Hippocampal formation (tissue), 2 donors: ENCODE measurements at places on chromosomes 1 and 21.

GRCh38 chr1:32111040-32111623, 3.3 kb downstream of the KPNA6 start:
- no peak for DNase-seq

- DNase-seq = no peak
Measured at GRCh38 chr1:88537787-88538186, 146.3 kb upstream of the PKN2 start.

DNA sequence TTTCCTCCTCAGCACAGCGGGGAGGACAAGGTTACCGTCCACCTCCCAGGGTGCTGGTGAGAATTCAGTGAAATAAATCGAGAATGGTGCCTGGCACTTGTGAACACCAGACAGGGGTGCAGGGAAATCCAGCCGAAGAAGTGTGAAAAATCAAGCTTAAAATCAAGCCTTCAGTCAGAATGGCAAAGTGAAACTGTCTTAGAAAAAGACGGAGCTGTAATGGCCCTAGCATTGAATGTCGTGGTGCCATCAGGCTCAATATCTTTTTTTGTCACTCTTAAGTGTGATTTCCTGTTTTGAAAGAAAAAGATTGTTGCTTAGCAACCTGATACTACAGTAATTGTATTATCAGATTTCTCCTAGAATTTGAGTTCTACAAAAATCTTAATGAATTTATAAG, 22.1 kb downstream of the EDARADD start:
- no peak for DNase-seq

DNA sequence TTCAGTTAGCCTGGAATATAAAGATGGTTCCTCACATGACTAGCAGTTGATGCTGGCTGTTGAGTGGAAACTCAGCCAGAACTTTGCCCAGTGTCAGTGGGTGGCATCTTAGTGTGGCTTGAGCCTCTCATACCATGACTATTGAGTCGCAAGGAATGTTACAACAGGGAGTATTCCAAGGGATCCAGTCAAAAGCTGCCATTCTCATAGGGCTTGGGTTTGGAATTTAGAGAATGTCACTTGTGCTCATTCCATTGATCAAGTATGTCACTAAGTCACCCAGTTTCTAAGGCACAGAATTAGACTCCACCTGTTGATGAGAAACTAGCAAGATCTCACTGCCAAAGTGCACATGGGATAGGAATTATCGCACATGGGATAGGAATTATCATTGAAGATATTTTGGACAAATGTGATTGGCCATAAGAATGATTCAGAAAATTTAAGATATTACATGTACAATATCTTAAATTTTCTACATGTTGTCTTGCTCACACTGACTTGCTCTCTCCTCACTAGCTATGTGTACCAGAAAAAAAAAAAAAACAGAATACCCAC, 1290.7 kb upstream of the ADGRL2 start:
- no peak for DNase-seq

- DNase-seq = no peak
Measured at GRCh38 chr1:18302788-18303413, 177.8 kb upstream of the KLHDC7A start.

GRCh38 chr1:61255358-61255703, 173.0 kb downstream of the NFIA start:
- DNase-seq = no peak

GRCh38 chr1:172212124-172212523, 208.4 kb upstream of the C1orf105 start:
- no peak for DNase-seq

DNA sequence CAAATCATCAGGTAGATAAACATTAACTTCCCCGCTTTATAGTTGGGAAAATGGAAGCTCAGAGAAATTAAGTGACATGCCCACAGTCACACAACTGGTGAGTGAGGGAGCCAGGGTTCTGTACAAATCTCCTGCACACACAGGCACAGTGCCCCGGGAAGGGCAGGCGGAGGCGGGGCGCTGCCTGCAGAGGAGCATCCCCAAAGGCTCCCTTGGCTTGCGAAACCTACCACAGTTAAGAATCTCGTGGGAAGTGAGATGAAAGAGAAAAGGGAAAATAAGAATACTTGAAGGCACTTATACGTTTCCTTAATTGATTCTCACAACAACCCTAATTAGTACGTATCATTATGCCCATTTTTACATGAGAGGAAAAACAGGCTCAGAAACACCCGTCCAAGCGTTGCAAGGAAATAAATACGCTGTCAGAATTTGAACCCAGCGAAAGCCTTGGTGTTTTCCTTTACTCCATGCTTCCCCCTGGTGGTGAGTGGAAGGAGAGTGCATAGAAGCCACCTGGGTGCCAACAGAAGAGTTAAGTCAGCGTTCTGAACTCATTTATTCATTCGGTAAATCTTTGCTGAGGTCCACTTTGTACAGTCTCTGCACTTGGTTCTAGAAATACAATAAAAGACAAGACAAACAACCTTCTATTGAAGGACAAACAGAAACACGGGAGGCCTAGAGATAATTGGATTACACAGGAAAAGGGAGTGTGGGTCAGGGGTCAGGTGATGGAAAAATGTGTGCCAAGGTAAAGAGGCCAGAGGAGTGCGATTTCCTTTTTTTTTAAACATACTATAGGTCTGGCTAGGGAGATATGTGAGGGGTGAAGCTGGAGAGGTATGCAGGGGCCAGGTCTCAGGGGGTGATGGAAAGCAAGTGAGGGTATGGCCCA, 28.4 kb downstream of the ACP6 start:
- DNase-seq = no peak
